ENCODE measurements at places on chromosomes 5 and 9. TPM values are rescaled to one million over a fixed set of nuclear protein-coding genes. Genes with fewer than 3 reads are reported as not detected.
A peak's percentile ranks its signal among the peaks of the same experiment; 100 is the strongest.

Gene PCDHB5
- total RNA-seq, result 2.9 TPM

Gene C5orf63
- total RNA-seq, result 15.5 TPM

Gene TGFBI
- 147 TPM for total RNA-seq

Gene HSPA5
- total RNA-seq, result 224 TPM

Gene PCDHGC4
- total RNA-seq, result 3.6 TPM

Gene S100Z
- not detected for total RNA-seq

Gene DCTN3
- 86.8 TPM for total RNA-seq

Gene GM2A
- 60.7 TPM for total RNA-seq

Gene CAPSL
- total RNA-seq, result not detected

GRCh38 chr5:77960863-77961396 is 184.8 kb upstream of the TBCA start:
- no peak for DNase-seq

GRCh38 chr5:131672776-131673175 is 37.7 kb upstream of the RAPGEF6 start:
- DNase-seq, result no peak

- no peak for DNase-seq
Measured at GRCh38 chr5:179367491-179367890, 22.2 kb upstream of the ADAMTS2 start.

DNA sequence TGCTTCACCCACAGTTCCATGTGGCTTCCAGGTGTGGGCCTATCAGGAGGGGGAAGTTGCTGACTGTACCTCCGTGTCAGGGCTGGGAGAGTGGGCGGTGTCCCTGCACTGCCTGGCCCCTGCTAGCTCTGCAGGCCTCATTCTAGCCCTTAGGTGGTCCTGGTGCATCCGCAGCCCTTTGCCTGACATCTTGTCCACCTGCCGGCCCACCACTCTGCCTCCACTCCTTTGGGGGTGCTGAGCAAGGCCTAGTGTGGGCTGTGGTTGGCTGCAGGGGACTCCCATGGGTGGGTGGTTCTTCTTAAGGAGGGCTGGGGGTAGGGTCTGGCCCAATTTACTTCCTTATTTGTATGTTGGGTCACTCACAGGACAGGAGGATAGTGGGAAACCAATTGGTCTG is 66.9 kb downstream of the HSPA4 start:
- DNase-seq, result no peak

GRCh38 chr5:43232943-43233833 is 41.2 kb downstream of the NIM1K start:
- no peak for DNase-seq

GRCh38 chr9:77018058-77018968 is 1.1 kb upstream of the FOXB2 start:
- DNase-seq, result no peak

DNA sequence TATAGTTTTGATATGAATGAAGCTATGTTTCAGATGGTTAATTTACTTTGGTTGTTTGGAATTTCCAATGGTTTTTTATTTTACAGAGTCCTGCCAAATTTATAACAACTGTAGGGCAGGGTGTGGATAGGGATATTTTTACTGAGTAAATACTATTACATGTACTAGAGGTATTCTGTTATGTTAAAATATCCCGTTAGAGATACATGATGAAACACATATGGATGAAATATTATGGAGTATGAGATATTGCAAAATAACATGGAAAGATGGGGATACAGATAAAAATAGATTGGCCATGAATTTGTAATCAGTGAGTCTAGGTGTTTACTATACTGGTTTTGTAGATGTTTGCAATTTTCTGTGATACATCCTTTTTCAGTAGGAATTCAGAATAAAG is 76.7 kb downstream of the RAB24 start:
- DNase-seq, result no peak

GRCh38 chr5:129361441-129362025 is 98.6 kb upstream of the ADAMTS19 start:
- DNase-seq, result no peak

- no peak for DNase-seq
Measured at GRCh38 chr5:14445576-14446290, 135.9 kb upstream of the OTULINL start.

DNA sequence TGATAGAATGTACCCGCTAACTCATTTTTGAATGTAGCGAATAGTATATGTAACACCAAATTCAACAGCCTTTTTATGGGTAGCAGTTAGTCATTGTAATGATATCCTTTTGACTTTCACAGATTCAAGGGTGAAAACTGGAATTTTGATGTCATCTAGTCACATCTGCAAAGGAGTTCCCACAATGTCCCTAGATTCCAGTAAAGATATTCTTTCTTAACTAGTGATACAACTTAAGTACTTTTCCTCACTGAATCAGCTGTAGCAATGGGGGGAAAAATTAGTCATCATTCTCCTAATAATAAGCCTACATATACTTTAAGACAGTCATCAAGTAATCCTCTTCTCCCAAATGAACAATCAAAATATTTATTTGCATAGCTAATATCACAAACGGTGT is 11.5 kb upstream of the SSBP2 start:
- no peak for DNase-seq

GRCh38 chr5:164735334-164735733 is 1229.9 kb downstream of the MAT2B start:
- DNase-seq, result no peak

- DNase-seq, result no peak
Measured at GRCh38 chr9:8456344-8456743, 656.8 kb upstream of the DMAC1 start.

GRCh38 chr9:2723376-2724065 is 6.2 kb downstream of the KCNV2 start:
- no peak for DNase-seq

DNA sequence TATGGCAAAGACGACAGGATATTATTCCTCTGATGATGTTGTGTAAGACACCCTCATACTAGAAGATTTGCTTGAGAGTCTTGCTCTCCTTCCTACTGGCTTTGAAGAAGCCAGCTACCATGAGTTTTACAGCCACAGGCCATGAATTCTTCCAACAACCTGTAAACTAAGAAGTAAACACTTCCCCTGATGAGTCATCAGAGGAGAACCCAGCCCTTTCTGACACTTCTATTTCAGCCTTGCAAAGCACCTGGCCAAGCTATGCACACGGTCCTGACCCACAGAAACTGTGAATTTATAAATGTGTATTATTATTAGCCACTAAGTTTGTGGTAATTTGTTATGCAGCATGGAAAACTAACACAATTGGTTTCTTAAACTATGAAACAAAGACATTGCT is 288.8 kb upstream of the ADAMTSL1 start:
- no peak for DNase-seq

- no peak for DNase-seq
Measured at GRCh38 chr9:69234683-69235082, 60.6 kb downstream of the TJP2 start.

GRCh38 chr5:54443270-54443669 is 12.2 kb upstream of the HSPB3 start:
- no peak for DNase-seq

DNA sequence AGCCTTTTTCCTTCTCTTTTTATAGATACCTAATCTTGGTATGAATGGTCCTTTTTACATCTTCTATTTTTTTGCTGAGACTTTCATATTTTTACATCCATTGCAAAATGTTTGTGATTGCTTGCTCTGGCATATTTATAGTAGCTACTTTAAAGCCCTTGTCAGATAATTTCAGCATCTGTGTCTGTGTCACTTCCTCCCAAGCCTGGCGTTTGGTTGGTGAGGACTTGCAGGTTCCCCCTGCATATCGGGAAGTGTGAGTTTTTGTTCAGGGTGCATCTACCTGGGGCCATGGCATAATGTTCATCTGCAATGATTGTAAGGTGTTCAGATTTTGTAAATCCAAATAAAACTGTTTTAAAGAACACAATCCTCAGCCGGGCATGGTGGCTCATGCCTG is 8.9 kb downstream of the FBXW5 start:
- no peak for DNase-seq

DNA sequence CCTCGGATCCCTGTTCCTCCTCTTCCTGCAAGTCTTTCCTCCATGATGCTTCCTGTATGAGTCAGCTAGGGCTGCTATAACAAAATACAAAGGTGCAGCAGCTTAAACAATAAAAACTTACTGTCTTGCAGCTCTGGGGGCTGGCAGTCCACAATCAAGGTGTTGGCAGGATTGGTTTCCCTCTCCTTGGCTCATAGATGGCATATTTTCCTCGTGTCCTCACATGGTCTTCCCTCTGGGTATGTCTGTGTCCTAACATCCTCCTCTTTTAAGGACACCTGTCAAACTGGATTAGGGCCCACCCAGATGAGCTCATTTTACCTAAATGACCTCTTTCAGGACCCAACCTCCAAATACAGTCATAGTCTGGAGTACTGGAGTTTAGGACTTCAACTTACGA is 117.5 kb downstream of the MED10 start:
- DNase-seq, result no peak

DNA sequence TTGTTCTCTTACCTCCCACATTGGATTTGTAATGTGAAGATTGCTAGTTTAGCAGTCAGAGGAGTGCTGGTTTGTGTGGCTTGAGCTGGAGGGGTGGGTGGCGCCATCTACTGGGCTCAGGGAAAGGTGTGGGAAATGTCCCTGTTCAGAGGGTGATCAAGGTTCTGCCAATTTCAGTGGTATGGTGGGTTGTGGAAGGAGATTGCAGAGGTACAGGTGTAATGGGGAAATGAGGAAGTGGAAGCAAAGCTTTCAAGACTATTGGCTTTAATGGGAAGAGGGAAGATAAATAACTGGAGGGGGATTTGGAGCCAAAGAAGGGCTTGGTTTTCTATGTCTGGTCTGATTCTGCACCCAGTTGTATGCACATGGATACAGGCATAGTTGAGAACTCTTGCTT is 76.4 kb downstream of the OSMR start:
- DNase-seq, result peak; percentile 53

DNA sequence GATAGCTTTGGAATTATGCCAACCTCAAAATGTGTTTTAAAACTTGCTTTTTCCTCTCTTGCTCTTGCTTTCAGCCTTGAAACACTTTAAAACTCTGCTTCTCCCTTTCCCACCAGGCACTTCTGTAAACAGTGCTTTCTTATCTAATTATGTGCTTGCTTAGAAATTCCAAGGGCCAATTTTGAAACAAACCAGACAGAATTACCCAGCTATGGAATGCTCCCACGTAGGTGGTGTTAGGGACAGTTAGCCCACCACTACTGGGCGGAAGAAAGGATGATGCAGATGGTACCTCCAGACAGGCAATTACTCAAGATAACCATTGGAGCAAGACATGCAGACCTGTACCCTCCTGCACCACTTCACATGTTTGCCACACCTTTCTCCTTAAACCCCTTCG is 523.0 kb upstream of the PTPRD start:
- no peak for DNase-seq
